GM13976 (cell line): ENCODE measurements at places on chromosomes 7 and 10.

GRCh38 chr10:32199714-32200394, 143.6 kb upstream of the KIF5B start:
- DNase-seq: no peak

DNA sequence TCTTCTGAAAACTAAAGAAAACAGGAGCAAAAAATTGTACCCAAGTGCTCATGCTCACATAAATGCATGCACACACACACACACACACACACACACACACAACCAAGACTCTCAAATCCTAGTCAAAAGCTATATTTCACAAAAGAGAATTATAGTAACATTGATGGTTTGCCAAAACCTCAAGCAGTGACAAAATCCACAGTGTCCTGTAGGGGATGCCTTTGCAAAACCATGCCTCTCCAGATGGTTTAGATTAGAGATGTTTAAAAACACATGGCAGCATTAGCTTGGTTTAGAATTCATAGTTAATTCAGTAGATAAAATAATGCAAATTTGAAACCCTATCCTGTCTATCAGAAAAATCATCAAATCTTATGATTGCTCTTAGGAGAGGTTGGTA, 232.2 kb downstream of the DYNC1I1 start:
- no peak for DNase-seq

GRCh38 chr7:23044581-23044980, 30.7 kb upstream of the HYCC1 start:
- no peak for DNase-seq

- DNase-seq: no peak
These were observed 66.3 kb downstream of the INSIG1 start for GRCh38 chr7:155363852-155364600.

DNA sequence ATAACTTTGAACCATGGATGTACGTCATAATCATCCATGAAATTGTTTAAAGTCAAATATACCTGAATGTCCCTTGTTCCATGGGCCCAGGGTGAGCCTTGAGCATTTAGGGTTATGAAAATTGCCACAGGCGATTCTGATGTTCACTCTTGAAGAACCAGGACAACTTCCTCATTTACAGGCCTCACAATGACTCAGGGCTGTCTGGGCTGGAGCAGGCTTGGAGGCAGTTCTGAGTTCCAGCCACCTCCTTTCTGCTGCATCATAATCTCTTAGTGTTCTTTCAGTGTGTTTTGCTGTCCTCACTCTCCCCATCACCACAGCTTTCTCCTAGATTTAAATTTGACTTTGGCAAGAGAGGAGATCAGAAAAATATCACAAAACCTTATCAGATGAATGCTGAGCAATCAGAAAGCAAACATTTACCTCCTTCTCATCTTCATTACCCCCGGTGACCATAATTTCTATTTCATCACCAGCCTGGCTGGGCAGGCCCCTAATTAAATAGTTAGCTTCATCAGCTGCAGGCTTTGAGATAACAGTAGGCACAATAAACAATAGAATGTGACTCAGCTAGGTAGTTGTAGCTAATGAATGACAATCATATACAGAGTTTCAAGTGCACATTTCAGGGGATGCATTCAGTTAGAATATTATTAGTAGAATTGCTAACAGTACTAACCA, 571.0 kb downstream of the SH2D4B start:
- DNase-seq: peak; percentile 41

- DNase-seq: no peak
These were observed 64.6 kb downstream of the HERPUD2 start for GRCh38 chr7:35630024-35630972.

- no peak for DNase-seq
These were observed 21.4 kb upstream of the RAPGEF5 start for GRCh38 chr7:22378199-22378980.

DNA sequence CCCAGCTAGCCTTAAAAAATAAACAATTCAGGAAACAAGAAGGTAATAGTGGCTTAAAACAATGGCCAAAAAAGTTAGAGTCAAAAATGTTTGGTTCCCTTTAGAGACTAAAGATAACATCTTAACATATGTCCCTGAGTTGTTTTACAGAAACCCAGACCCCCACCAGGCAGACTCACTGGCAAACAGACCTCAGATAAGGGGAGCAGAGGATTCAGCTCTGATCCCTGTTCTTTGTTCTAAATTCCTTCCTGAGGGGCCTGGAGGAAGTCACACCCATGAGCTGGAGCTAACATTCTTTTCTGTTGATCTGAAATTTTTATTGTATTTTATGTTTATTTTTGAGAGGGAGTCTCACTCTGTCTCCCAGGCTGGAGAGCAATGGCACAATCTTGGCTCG, 247.2 kb downstream of the USP6NL start:
- DNase-seq: no peak

DNA sequence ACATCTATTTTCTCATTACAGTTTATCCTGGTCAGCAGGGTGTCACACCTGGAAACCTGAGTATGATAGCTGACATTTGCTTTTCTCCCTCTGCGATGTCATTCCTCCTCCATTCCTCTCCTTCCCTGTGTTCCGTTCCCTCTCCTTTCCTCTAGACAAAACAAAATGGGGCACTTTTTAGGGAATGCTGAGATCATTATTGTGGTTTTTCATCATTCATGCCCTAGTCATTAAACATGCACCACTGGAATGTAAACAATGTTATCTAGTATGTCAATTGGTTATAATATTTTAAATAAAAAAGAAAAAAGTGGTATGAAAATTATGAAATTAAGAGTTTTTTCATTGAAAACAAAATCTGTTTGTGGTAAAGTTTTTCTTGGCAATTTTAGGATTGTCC, 132.6 kb downstream of the MAPK8 start:
- DNase-seq: no peak
